ENCODE measurements at places on chromosomes 5 and 9.

GRCh38 chr5:80092486-80093107 is 57.4 kb downstream of the THBS4 start:
- peaks cover 15% of the 10 kb centered on the region for H3K4me1 ChIP-seq
- no peaks in the 10 kb centered on the region for H3K36me3 ChIP-seq
- no peak for DNase-seq
- H3K4me3 ChIP-seq: no peak overlapping the region

DNA sequence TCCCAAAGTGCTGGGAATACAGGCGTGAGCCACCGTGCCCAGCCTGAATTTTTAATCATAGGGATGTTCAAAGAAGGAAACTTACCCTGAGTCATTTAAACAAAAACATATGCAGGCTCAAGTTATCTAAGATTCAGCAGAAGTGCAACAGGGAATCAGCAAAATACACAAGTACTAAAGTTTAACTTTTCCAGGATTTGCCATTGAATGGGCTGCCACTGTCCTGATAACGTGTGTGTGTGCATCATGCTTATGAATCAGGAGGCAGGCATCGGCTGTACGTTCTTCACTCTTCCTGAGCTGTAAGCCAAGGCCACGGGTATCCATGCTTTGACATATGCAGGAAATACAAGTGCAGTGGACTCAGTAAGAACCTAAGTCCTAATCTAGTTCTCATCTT is 48.8 kb upstream of the FST start:
- H3K27ac ChIP-seq: no peak overlapping the region
- no peak for DNase-seq
- no peaks in the 10 kb centered on the region for H3K4me1 ChIP-seq
- no peaks in the 10 kb centered on the region for H3K36me3 ChIP-seq
- no peak overlapping the region for H3K4me3 ChIP-seq
- H3K27me3 ChIP-seq: peaks cover 13% of the 10 kb centered on the region

DNA sequence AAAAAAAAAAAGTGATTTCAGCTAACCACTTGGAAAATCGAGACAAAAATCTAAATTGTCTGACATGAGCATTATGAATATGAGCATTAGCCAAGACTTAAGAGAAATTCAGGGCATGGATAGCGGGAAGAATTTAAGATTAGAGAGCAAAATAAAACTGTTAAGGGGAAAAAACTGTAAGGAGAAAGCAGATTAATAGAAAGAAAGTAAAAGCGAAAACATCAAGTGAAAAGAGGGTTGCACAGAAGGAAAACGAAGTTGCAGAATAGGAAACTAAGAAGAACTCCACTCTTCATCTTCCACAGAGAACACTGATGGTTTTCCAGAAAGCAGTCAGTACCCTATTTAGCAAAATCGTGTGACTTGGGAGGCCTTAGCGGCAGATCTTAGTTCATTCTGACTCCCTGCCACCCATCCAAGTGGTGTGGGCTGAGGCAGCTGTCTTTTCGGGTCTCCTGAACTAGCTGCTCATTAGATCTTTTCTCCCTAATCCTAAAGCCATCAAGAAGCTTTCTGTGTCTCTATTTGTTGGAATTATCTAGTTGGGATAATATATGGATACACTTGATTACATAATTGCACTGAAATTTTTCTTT is 3.7 kb downstream of the NIM1K start:
- no peak overlapping the region for H3K27ac ChIP-seq
- H3K36me3 ChIP-seq: no peaks in the 10 kb centered on the region
- H3K4me3 ChIP-seq: no peak overlapping the region
- H3K4me1 ChIP-seq: peaks cover 30% of the 10 kb centered on the region

GRCh38 chr9:128629852-128630545 is 26.6 kb downstream of the DYNC2I2 start:
- peaks cover 71% of the 10 kb centered on the region for H3K36me3 ChIP-seq
- no peaks in the 10 kb centered on the region for H3K27me3 ChIP-seq
- DNase-seq: no peak
- no peak overlapping the region for H3K4me3 ChIP-seq
- no peak overlapping the region for H3K27ac ChIP-seq

DNA sequence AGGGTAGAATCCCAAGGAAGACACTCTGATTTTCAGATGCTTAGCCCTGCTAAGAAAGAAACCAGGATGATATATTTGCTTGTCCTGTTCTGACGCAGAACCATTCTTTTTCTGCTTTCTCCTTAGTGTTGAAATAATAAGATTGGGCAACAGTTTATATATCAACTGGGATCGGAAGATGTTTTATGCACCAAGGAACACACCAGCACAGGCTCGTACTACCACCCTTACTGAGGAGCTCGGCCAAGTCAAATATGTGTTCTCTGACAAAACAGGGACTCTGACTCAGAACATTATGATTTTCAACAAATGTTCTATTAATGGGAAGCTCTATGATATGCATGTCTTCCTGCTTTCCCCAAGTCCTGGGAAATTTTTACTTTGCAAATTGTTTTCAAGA is 19.0 kb upstream of the RUSC2 start:
- H3K4me1 ChIP-seq: no peaks in the 10 kb centered on the region
- H3K27me3 ChIP-seq: peaks cover 40% of the 10 kb centered on the region
- H3K36me3 ChIP-seq: no peaks in the 10 kb centered on the region
- no peak overlapping the region for H3K4me3 ChIP-seq
- DNase-seq: no peak
- H3K27ac ChIP-seq: no peak overlapping the region
